ENCODE measurements at places on chromosomes 16 and 17. TPM values are rescaled to one million over a fixed set of nuclear protein-coding genes. Genes with fewer than 3 reads are reported as not detected.

Gene CDH3
- 0.36 TPM for total RNA-seq

Gene SMIM36
- not detected for total RNA-seq

Gene CUEDC1
- 0.22 TPM for total RNA-seq

Gene RBBP6
- 172 TPM for total RNA-seq

Gene EXOC3L1
- total RNA-seq, result not detected

Gene KRT17
- not detected for total RNA-seq

Gene RNF222
- 1.2 TPM for total RNA-seq

Gene NGFR
- 0.73 TPM for total RNA-seq

Gene CA5A
- total RNA-seq, result not detected

Gene ZFP3
- total RNA-seq, result 2.7 TPM

Gene KRTAP1-1
- total RNA-seq, result not detected

Gene DNAAF8
- not detected for total RNA-seq

Gene HGS
- total RNA-seq, result 121 TPM

Gene PITPNM3
- total RNA-seq, result 0.30 TPM

Gene SPATA32
- total RNA-seq, result 0.22 TPM

Gene PSMD12
- total RNA-seq, result 52.1 TPM

Gene PRSS53
- total RNA-seq, result 3.1 TPM

Gene OR1A1
- total RNA-seq, result not detected

Gene CCDC78
- total RNA-seq, result 5.5 TPM

Gene ZG16
- total RNA-seq, result not detected

Gene CDH8
- not detected for total RNA-seq

Gene TMEM231
- total RNA-seq, result 2.8 TPM

Gene CD300E
- 0.11 TPM for total RNA-seq

Gene FAM83G
- total RNA-seq, result 4.1 TPM

Gene SEC14L5
- total RNA-seq, result not detected

Gene HOXB6
- total RNA-seq, result 0.19 TPM

Gene KRT27
- not detected for total RNA-seq

Gene SRR
- 1.8 TPM for total RNA-seq

Gene PRSS8
- total RNA-seq, result not detected

Gene CLDN6
- total RNA-seq, result not detected

Gene LGALS9B
- total RNA-seq, result not detected

Gene RASL10B
- total RNA-seq, result 0.22 TPM

Gene SLC6A4
- not detected for total RNA-seq

Gene PLA2G10
- not detected for total RNA-seq

Gene CDH11
- not detected for total RNA-seq

Gene TP53TG3F
- total RNA-seq, result not detected

Gene NETO2
- 0.44 TPM for total RNA-seq

Gene MYH2
- total RNA-seq, result not detected

Data from CD8-positive, alpha-beta T cell (primary cell).